ENCODE measurements at places on chromosomes 16 and 17. TPM values are rescaled to one million over a fixed set of nuclear protein-coding genes. Genes with fewer than 3 reads are reported as not detected.

DNA sequence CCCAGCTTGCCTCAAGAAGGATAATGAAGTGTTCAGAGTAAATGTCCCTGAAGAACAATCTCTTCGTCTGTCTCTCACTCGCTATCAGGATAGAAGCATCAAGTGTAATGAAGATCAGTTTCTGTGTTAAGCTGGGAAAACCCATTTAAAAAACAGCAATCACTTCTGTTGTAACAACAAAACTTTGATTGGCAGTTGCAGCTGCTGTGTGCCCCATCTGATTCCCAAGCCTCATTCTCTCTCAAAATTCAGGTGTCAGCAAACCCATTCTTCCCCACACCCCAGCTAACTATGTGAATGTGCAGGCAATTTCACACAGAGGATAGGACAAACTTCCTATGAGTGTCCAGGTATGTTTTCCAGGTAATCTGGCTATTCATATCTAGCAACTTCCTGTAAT, 2.4 kb upstream of the HNF1B start:
- DNase-seq: no peak

GRCh38 chr17:82844796-82845162, 5.0 kb upstream of the ZNF750 start:
- DNase-seq: no peak

The TPSAB1 gene
- polyA plus RNA-seq: 1.4 TPM

The TP53TG3F gene
- polyA plus RNA-seq: not detected

The NPIPA2 gene
- not detected for polyA plus RNA-seq

GRCh38 chr16:89371386-89371785, 119.0 kb downstream of the ANKRD11 start:
- no peak for DNase-seq

DNA sequence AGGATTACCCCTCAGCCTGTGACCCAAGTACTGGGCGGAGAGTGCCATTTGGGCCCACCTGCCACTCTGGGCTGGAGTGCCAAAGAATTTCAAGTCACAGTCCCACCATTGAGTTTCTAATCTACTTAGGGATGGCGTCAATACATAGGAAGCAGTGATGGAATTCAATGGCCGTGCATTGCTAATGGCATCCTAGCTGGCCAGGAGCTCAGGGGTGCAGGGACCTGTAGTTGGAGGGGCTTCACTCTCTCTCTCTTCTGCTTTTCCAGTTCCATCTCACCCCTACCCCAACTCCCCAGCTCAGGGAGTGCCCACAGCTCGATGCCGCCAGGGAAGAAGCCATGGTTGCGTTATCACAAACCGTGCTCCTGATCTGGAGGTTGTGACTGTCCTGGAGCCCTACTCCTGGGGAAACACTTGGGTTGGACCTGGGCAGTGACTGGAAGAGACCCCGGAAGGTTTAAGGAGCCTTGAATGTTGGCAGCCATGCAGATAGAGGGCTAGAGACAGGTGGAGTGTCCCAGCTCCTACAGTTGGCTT, 2.4 kb downstream of the MMP15 start:
- no peak for DNase-seq

DNA sequence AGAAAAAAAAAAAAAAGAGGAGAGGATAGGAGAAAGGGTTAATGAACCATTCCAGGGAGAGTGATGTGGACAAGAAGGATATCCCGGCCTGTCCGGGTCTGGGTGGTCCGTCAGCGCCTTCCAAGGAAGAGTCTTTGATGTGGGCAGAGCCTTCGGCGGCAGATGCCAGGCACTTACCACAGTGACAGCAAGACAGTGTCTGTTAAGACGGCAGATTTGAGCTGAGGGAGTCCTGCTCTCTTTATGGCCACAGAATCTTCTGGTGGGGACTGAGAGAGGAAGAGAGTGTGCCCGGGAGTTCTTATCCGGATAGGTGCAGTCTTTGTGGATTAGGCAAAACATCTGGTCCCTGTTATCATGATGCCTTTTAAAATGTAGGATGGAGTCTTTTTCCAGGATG, 95.2 kb downstream of the ZDHHC7 start:
- no peak for DNase-seq

DNA sequence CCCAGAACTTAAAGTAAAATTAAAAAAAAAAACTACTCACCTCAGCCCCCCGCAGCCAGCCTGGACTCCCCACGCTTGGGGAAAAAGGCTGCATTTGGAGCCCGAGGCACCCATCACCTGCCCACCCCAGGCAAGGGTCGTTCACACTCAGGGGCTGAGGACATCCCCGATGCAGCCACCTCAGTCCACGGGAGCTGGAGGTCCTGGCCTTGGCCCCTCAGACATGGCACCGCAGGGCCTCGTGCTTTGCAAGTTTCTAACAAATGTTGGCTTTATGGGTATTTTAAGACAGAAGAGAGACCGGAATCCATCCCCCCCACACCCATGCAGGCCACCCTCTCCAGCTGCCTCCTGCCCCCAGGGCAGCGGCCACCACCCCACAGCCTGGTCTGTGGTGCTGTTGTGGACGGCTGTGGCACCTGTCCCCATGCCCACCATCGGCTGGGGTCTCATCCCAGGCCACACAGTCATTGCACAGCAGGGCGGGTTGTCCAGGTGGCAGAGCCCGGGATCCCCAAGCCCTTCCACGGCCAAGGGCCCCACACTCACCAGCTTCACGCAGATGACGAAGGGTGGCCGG, 116.4 kb upstream of the ZNF750 start:
- DNase-seq: no peak

DNA sequence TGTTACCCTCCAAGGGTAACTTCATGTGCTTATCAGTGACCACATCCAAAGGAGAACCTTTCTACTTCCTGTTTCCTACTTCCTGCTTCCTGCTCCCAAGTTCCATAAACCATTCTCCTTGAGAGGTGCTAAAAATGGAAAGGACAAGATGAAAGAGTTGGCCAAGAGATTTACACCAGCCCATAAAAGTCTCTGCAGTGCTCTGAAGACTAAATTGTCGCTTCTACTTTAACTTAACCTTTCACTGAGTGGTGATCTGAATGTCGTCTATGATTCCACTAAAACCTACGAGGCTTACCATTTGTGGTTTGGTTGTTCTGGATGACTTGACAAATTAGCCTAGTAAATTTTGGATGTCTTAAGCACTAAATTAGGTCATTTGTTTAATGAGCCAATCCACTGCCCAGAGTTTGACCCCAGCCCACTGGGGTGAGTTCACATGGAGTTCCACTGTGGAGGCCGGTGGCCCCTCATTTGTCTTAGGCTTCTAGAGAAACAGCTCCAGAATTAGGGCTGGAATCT, 333.1 kb downstream of the FOXL1 start:
- no peak for DNase-seq

GRCh38 chr17:607361-608147, 107.1 kb downstream of the VPS53 start:
- peak; percentile 16 for DNase-seq

GRCh38 chr16:17334096-17334495, 136.7 kb downstream of the XYLT1 start:
- DNase-seq: no peak

DNA sequence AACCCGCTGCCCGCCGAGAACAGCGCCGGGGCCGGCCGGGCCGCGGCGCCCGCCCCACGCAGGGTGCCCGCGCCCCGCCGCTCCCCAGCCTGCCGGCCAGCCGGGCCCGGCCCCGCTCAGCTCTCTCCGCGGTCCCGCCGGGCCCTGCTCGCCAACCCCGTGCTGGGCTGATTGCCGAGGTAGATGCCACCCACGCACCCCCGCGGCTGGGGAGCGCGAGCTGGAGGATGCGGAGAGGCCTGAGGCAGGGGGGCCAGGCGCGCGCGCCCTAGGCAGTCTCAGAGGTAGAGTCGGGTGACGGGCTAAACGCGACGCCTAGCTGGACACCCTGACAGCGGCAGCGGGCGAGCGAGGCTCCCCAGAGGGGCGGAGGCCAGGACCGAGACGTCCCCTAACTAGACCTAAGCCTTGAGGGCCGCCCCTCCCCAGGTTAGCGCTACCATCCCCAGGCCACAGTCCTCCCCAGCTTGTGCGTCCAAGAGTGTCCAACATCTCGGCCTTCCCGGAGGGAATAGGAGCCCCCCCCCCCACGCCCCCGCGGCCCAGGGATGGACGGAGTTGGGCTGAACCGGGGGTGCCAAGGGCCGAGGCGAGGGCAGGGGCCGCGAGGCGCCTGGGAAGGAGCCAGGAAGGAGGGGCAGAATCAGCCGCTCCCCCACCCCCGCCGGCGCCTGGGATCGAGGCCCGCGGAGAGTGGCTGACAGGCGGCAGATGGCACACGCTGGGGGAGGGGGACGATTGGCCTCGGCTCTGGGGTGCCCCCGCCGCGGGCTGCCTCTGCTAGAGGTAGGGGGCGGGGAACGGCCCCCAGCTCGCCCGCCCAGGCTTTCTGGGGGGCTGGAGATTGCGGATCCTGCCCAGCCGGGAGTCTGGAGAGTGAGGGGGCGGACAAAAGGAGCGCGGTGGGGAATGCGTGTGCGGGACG, 2.5 kb upstream of the ZNF423 start:
- no peak for DNase-seq

DNA sequence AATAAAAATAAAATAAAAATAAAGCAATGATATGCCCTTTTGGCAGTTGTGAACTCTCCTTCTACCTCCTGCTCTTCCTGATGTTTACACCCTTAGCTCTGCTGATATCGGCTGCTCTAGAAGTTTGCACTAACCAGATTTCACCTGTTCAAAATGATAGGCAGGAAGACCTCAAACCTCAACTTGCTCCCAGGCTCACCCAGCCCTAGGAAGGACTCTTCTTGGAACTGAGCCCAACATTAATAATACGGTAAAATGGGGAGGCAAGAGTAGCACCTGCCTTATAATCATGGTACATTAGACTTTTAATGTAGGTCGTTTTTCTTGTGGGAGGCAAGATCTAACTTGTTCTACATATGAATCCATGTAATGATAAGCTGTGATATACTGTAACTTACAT, 61.2 kb upstream of the MED13 start:
- DNase-seq: no peak

DNA sequence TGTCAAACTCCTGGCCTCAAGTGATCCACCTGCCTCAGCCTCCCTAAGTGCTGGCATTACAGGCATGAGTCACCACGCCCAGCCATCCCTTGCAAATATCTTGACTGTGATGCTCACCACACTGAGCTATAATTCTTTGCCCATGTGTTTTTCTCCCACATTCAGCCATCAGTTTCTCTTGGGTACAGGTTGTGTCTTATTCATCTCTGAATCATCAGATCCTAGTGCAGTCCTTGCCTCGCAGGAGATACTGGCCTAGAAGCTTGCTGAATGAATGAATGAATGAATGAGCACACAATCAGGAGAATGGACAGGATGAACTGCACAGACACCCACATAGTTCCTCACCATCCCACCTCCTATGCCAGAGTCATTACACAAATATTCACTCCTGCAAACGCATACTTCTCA, 24.4 kb upstream of the ETV4 start:
- DNase-seq: no peak

The PRR15L gene
- not detected for polyA plus RNA-seq

DNA sequence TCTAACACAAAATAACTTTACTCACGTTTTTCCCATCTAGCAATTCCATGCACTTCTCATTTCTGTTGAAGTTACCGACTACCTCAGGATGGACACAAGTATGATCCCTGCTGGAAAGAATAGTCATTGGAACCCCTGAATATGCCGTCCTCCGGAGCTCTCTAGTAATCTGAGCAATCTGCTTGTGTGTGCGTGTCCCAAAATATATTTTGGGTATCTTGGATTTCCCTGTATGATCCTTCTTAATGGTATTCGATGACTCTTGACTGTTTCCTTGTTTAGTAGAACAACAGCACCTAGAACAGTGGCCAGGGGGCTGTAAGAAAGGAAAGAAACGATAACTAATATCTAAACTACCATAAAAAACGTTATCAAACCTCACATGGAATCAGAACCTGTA, 54.9 kb downstream of the BRIP1 start:
- DNase-seq: no peak

The KCNJ2 gene
- 5.0 TPM for polyA plus RNA-seq

- DNase-seq: no peak
Measured at GRCh38 chr17:73325527-73325842, 13.7 kb upstream of the CDC42EP4 start.

The AOC2 gene
- polyA plus RNA-seq: 1.4 TPM

The WIPI1 gene
- polyA plus RNA-seq: 55.7 TPM

The SHISA9 gene
- polyA plus RNA-seq: 0.09 TPM

DNA sequence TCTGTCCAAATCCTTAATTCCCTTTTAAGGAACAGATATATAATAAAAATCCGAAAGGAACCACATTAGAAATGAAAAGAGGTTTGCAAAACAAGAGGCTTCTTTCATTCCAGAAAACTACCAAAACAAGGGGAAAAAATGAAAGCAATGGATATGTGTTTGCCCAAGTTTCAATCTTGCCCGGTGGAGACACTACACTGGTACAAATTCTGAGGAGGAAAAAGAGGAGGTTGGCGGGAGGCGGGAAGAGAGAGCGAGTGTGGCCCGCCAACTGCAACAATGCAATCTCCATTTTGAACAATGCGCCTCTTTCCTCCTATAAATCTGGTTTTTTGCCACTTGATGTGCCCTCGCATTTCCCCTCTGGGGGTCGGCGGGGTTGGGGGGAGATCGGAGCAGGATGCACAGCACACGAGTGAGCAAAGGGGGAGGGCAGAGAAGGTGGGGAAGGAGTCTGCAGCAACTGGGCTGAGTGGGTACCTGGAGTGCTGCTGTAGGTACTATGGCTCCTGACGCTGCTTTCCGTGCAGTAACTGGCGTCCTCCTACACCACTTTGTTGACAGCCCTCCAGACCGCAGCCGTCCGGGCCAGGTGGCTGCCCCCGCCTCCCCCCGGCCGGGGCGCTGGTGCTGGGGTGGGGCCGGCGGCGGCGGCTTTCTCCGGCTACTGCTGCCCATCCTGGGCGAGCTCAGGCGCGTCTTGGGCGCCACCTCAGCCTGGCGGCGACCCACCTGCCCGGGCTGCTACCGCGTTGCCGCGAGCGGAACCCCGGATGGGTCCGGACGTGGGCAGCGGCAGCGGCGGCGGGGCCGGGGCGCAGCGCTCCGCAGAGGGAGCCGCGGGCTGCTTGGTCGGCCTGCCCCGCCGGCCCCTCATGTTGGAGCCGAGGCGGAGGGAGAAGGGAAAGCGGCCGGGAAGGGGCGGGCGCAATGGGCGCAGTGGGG, 93.8 kb upstream of the PLEKHM1 start:
- peak; percentile 58 for DNase-seq

The PRSS8 gene
- polyA plus RNA-seq: 4.2 TPM

DNA sequence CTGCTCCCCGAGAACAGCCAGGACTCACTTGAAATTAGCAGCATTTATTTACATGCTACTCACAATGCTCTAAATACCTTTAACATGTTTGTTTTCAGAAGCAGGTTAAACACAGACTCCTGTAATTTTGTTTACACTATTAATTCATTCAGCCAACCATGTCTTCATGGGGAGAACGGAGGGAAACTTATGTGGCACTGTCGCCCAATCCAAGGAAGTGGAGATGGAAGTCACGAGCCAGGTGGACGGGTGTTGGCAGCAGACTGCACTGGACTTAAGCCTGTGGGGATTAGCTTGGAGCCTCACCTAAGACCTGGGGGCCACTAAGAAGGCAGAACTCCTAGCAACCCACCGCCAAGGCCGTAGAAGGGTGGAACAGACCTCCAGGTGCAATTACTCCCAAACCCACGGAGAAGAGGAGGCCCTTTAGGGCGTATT, 8.8 kb upstream of the GFAP start:
- no peak for DNase-seq

- DNase-seq: no peak
Measured at GRCh38 chr16:59249011-59249410, 514.9 kb upstream of the GOT2 start.

- peak; percentile 86 for DNase-seq
Measured at GRCh38 chr16:57045694-57046381, 46.5 kb upstream of the CPNE2 start.

GRCh38 chr17:63181856-63182255, 215.8 kb downstream of the TANC2 start:
- DNase-seq: no peak

- DNase-seq: peak; percentile 59
Measured at GRCh38 chr17:74923538-74924249, 379 bp upstream of the OTOP2 start.

- no peak for DNase-seq
Measured at GRCh38 chr17:14997290-14997689, 267.8 kb downstream of the PMP22 start.

The TMEM238L gene
- 0.16 TPM for polyA plus RNA-seq

Data from muscle of back (tissue), 13 donors.